ENCODE measurements at places on chromosomes 1 and 21.

- DNase-seq: no peak
Observed at GRCh38 chr1:95084317-95085176, 11.8 kb upstream of the ALG14 start.

DNA sequence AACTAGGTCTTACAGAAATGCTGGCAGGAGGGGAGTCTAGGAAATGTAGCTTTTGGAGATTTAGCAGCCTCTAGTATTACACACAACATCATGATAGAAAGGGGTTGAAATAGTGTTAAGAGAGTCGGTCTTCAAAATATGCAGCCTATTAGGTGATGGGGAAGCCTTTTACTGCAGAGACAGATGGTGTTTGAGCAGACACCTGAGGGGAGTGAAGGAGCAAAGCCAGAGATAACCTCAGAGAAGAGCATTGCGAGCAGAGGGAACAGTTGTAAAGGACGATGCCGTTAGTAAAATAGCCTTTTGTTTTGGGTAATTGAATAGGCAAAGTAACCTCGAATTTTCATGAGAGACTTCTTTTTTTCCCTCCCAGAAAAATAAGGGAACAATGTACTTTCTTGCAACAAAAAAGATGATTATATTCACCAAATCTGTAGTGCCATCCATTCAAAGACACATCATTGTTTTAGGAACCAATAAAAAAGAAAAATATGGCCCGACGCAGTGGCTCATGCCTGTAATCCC lies 66.3 kb upstream of the KIF1B start:
- no peak for DNase-seq

- DNase-seq: no peak
Observed at GRCh38 chr1:174021591-174022079, 522 bp downstream of the RC3H1 start.

- DNase-seq: no peak
Observed at GRCh38 chr1:104592926-104593325, 843.2 kb downstream of the AMY1C start.

DNA sequence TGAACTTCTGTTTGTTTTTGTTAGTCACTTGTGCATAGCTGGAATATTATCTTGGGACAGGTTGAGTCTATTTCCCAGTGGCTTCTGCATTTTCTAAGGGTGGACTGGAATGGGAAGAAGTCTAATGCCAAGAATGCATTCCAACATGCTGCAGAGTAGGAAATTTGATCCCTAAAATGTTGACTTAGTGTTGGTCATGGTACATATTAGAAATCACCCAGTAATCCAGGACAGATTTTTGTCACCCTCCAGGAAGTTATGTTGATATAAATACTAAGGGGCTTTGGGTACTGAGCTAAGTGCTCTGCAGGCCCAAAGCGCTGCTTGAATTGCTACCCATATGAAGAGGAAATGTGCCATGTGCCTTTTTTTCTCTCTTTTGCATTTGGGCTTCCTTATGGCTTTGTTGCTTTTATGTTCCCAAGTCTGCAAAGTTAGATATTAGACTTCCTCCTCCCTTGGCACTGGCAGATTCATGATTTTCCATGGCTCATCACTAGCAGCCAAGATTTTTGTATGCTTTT lies 10.0 kb downstream of the ARID1A start:
- DNase-seq: no peak

GRCh38 chr1:1083416-1084371 lies 9.6 kb upstream of the RNF223 start:
- DNase-seq: no peak

DNA sequence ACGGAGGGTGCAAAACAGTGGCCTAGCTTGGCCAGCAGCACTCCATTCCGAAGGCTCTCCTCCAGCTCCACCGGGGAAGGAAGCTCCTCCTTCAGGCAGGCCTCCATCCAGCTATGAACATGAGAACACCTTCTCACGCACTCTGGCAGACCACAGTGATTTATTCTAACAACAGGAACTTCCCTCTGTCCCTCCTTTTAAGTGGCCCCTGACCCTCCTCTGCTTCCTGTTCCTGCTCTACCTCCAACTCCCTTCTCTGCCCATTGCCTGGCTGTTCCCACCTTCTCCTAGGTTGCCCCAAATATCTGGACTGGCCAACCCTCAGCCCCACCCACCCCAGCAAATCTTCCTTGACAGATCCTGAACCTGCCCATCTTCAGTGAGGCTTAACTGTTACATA lies 5.9 kb downstream of the IQGAP3 start:
- no peak for DNase-seq

GRCh38 chr1:62184336-62184735 lies 10.3 kb upstream of the L1TD1 start:
- DNase-seq: no peak

GRCh38 chr1:43256675-43257570 lies 12.9 kb upstream of the TMEM125 start:
- no peak for DNase-seq

- DNase-seq: no peak
Observed at GRCh38 chr1:3821004-3821403, 24.7 kb upstream of the LRRC47 start.

GRCh38 chr1:21005466-21006239 lies 171.0 kb downstream of the EIF4G3 start:
- DNase-seq: no peak

GRCh38 chr1:170872663-170873062 lies 62.7 kb upstream of the MROH9 start:
- DNase-seq: no peak
